ENCODE measurements at places on chromosomes 2 and 18.

GRCh38 chr2:122136056-122136455, 380.6 kb downstream of the TSN start:
- DNase-seq: peak; percentile 9

- no peak for DNase-seq
These were observed 130.4 kb downstream of the MEIS1 start for GRCh38 chr2:66565291-66565690.

DNA sequence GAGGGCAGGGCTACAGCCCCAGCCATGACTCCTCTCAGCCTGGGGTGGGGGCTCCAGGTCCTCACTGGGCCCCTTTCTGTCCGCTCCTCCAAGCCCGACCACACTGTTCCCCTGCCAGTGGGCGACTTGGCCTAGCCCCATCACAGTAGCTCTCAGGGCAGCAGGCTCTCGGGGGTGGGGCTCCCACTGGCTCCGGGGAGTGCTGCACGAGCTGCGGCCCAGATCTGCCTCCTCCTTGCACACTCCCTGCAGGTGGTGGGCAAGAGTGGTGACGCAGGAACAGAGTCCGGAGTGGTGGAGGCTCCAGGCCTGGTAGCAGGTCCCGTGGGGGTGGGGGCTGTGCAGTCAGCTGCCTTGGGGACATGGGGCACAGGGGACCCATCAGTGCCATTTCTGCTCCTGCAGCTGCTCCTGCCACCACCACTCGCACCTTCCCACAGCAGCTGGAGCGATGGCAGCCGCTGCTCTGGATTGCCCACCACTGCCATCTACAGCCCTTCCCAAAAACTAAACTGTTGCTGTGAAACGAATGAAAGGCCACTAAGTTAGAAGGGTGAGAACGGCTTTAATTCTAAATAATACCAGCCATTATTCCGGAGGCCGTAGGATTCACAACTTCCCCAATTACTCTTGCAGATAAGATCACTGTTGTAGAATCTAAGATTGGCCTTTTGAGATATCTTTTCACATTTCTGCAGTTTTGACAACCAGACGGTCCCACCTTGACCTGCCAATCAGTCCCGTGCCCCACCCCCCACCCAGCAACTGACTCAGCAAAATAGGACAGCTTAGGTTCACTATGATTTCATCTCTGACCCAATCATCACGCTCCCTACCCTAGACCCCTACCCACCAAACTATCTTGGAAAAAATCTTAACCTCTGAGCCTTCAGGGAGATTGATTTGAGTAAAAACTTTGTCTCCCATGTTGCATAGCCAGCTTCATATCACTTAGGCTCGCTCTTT, 530.2 kb downstream of the DCC start:
- DNase-seq: no peak

GRCh38 chr18:78178812-78179211, 800.8 kb upstream of the SALL3 start:
- DNase-seq: no peak

DNA sequence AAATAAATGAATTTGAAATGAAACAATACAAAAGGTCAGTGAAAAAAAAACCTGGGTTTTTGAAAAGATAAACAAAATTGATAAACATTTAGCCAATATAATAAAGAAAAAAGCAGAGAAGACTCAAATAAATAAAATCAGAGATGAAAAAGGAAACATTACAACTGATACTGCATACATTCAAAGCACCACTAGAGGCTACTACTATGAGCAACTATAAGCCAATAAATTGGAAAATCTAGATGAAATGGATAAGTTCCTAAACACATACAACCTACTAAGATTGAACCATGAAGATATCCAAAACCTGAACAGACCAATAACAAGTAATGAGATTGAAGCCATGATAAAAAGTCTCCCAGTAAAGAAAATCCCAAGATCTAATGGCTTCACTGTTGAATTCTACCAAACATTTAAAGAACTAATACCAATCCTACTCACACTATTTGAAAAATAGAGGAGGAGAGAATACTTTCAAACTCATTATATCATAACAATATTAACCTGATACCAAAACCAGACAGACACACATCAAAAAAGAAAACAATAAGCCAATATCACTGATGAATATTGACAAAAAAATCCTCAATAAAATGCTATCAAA, 80.8 kb upstream of the CERS6 start:
- DNase-seq: peak; percentile 7

DNA sequence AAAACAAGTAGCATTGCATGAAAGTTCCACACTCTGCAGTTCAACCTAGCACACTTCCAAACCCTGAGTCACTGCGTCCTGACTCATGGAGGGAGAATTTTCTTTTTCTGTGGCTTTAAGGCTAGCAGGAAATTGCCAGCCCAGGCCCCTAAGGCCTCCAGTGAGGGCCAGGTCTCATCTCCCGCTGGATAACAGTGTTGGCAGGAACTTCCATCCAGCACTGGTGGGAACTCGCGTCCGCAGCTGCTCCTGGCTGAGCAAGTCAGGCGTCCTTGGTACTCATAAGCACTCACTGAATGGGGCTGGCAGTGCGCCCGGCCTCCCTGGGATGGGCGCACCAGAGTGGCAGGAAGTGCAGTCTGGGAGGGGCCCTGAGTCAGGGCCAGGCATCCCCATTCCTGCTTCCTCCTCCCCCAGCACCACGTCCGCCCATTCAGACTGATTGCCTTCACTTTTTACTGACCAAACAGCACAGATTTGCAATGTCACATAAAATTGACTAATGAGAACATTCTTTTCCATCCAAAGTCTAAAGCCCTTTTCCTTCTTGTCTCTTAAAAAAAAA, 14.3 kb downstream of the MALL start:
- DNase-seq: peak; percentile 100

- DNase-seq: no peak
These were observed 771.7 kb upstream of the SALL3 start for GRCh38 chr18:78207942-78208341.

DNA sequence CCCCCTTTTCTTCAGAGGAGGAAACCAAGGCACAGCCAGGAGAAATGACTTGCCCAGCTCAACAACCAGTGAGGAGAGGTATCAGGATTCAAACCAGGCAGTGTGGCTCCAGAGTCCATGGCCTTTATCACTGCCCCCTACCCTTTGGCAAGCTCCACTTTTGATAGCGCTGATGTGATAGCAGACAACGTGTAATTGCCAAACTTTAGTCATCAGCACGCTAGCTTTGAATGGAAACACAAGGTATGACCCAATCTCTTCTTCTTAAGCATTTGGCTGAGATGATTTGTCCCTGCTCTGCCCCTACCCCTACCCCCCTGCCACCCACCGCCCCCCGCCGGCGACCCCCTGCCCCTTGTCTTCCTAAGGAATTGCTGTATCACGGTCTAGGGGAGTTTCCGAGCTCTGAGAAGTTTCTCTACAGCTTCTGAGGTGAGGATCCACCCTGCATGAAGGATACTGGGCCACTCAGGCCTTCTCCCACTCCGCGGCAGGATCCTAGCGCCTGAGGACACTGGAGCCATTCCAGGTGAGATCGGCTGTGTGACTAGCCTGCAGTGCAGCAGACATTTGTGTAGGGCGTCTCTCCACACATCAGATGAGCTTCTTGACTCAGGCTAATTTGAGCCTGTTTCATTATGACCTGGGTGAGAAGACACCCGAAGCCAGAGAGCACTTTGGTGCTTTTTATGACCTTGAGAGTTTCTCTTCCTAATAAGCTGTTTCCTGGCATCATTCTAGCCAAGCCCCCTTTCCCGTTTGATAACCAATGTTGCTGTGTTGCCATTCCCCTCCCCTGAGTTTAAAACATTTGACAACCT, 75.1 kb upstream of the MAP4K4 start:
- DNase-seq: no peak

GRCh38 chr2:64029116-64029665, 10.0 kb upstream of the VPS54 start:
- no peak for DNase-seq

- peak; percentile 88 for DNase-seq
These were observed 143.3 kb downstream of the HDAC4 start for GRCh38 chr2:239257511-239257937.

- no peak for DNase-seq
These were observed 192.7 kb downstream of the STK39 start for GRCh38 chr2:168054657-168055056.

GRCh38 chr2:53913721-53914120, 54.0 kb upstream of the GPR75 start:
- no peak for DNase-seq

GRCh38 chr2:96665083-96665569, 22.6 kb downstream of the FER1L5 start:
- DNase-seq: peak; percentile 98

DNA sequence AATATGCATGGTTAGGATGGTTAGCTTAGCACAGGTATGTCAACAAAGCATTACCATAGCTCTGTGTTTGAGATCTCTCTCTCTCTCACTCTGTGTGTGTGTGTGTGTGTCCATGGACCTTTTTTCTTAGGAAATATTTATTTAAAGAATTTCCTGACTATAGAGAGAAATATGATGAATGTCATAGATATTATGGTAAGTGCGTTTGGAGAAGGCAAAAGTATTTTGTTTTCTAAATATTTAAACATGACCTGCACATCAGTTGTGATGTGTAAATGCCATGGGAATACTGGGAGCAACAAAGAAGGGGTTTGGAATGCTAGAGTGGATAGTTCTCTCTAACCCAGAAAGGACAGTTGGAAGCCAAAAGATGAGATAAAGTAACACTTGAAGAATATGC, 3.9 kb upstream of the TMEM178A start:
- peak; percentile 56 for DNase-seq

DNA sequence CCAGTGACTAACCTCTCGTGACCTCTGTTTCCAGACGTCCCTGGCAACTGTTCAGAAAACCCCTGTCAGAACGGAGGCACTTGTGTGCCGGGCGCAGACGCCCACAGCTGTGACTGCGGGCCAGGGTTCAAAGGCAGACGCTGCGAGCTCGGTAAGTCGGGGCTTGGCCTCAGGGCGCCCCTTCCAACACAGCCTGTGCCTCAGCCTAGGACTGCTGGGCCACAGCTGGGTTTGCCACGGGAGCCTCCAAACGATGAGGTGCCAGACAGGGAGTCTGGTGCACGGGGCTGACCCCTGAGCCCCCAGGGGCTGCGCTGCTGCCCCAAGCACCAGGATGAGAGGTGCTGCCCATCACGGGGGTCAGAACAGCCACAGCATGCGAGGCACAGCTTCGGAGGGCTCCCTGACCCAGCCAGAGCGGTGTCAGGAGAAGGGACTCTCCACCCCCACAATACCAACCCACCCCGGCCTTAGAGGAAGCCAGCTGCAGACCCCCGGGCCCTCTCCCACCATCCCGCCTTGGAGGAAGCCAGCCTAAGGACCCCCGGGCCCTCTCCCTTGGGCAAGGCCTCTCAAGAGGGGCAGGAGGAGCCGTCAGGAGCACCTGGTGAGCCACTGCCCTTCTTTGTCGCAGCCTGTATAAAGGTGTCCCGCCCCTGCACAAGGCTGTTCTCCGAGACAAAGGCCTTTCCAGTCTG, 20.3 kb downstream of the MTERF4 start:
- DNase-seq: no peak

- no peak for DNase-seq
These were observed 926.2 kb downstream of the TSN start for GRCh38 chr2:122681626-122682025.

GRCh38 chr2:58019229-58019628, 27.4 kb upstream of the VRK2 start:
- DNase-seq: no peak

DNA sequence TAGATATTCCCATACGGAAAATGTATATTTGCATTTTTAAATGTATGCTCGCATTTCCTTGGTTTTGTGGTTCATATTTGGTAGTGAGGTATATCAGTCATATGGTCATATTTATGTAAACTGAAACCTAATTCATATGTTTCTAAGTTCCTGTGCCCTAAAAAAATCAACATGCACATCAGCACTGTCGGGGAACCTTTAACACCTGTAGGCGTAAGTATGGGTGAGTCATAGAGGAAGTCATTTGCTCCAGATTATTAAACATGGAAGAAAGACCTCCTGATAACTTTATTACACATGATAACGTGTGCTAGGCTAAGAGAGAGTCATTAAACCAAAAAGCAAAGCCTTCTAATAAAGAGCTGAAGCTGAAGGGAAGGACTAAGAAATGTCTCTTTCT, 437.7 kb downstream of the NRXN1 start:
- DNase-seq: no peak

- DNase-seq: no peak
These were observed 89.1 kb downstream of the AFF3 start for GRCh38 chr2:100053087-100053885.

DNA sequence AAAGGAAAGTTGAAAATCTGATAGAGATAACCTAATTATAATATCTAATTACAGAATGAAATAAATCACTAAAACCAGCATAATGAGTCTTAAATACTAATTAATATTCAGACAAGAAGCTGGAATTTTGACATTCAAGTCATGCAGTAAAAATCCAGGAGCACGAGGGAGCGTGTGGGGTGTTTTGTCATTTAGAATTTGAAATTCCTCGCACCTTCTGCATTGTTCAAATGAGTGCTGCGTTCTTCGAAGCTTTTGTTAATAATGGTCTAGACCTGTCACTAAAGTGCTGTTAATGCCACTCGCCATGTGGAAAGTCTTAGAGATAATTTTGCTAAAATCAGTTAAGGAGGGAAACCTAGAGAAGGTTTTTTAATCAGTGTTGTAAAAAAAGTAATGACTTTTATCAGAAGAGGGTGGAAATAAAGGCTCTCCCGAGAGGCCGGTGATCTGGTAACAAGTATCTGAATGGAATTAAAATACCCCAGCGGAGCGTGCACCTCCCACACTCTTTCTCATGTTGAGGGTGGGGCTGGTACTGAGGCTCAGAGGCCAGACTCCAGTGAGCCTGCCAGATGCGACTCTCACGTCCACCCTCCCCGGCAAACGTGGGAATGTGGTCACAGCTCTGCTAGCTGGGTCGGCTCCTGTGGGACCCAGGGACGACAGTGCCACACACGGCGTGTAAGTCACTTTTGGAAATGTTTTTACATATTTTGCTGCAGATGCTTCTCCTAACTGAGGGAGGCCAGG, 69.4 kb upstream of the MYT1L start:
- DNase-seq: no peak

GRCh38 chr2:28437149-28437835, 44.6 kb downstream of the FOSL2 start:
- DNase-seq: no peak

GRCh38 chr18:36078751-36079529, 11.6 kb upstream of the RPRD1A start:
- peak; percentile 55 for DNase-seq

GRCh38 chr2:604385-604784, 72.8 kb downstream of the TMEM18 start:
- no peak for DNase-seq

- no peak for DNase-seq
These were observed 535.9 kb downstream of the TRIB2 start for GRCh38 chr2:13252615-13253014.

DNA sequence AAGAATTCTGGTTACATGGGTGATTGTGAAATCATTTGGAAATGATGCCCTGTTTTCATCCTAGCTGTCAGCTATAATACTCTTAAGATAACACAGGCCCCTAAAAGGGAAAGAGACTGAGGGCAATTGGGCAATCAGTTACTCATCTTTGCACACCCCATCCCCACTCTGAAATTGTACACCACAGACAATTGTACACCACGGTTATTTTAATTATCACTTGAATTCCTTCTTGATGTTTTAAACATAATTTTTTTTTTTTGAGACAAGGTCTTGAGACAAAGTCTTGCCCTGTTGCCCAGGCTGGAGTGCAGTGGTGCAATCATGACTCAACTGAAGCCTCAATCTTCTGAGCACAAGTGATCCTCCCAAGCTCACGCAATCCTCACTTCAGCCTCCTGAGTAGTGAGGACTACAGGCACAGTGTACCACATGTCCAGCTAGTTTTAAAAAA, 862.4 kb upstream of the ACVR2A start:
- DNase-seq: peak; percentile 88
